ENCODE measurements at places on chromosomes 7 and 10. TPM values are rescaled to one million over a fixed set of nuclear protein-coding genes. Genes with fewer than 3 reads are reported as not detected.
A peak's percentile ranks its signal among the peaks of the same experiment; 100 is the strongest.

DNA sequence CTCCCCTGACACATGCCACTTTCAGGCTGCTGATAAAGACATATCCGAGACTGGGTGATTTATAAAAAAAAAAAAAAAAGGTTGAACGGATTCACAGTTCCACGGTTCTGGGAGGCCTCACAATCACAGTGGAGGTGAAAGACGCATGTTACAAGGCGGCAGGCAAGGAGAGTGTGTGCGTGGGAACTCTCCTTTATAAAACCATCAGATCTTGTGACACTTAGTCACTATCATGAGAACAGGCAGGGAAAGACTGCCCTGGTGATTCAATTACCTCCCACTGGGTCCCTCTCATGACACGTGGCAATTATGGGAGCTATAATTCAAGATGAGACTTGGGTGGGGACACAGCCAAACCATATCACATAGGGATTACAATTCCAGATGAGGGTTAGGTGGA lies 181.5 kb downstream of the TCERG1L start:
- DNase-seq: no peak

- DNase-seq: no peak
These were observed 244.0 kb downstream of the EBF3 start for GRCh38 chr10:129719889-129720590.

SSC4D gene
- total RNA-seq: 15.6 TPM

GRCh38 chr7:51472873-51473272 lies 156.3 kb upstream of the COBL start:
- no peak for DNase-seq

ITIH5 gene
- total RNA-seq: 0.36 TPM

- no peak for DNase-seq
These were observed 9.6 kb upstream of the CFAP70 start for GRCh38 chr10:73368238-73368637.

- DNase-seq: no peak
These were observed 101.6 kb downstream of the NKX6-2 start for GRCh38 chr10:132684164-132684891.

SPDYE2B gene
- total RNA-seq: not detected

CACNA2D1 gene
- 20.7 TPM for total RNA-seq

RET gene
- total RNA-seq: 0.28 TPM

DNA sequence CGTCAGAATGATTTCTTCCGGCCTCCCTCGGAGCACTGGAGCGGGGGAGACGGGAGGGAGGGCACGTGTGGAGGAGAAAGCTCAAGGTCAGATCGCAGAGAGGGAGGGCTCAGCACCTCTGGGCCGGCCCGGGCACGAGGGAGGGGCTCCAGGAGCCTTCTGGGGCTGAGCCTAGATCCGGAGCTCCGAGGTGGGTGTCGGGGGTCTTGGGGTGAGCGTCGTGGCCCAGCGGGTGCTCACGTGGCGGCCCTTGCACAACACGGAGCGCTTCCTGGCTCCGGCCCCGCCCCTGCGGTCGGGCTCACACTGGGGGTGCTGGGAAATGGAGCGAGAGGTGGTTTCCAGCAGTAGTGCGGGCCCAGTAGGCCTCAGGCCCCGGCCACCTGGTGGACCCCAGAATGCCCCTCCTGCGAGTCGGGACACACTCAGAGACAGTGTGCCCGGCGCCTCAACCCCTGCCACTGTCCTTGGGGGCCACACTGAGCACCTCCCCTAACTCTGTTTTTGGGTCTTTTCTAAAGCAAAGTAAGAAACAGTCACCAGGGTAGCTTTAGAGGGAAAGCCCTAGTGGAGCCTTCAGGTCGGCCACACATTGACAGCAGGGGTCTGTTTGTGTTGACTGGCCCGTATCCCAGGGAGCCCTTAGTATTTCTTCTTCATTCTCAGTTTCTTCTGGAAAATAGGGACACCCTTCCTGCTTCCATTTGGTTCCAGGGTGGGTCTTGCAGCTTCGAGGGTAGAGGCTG lies 798 bp downstream of the PPIF start:
- DNase-seq: no peak

GRCh38 chr10:98587156-98587837 lies 140.6 kb upstream of the HPS1 start:
- no peak for DNase-seq

DNA sequence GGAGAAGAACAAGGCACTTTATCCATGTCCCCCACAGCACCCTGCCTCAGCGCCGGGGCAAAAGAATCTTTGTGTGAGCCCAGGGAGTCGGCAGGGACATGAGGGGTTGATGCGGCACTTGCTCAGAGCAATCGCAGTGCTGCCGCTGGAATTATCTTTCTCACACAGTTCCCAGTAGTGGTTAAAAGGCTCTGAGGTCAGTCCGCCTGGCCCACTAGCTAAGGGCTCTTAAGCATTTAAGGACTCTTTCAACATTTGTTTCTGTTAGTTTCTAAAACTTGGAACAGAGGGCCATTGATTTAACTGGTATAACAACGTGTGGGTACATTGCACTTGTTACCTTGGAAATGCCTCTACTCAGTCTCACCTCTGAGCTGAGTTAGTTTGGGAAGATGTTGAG lies 208.0 kb upstream of the C7orf33 start:
- no peak for DNase-seq

HMX2 gene
- total RNA-seq: not detected

GRCh38 chr10:19713800-19714525 lies 102.3 kb upstream of the PLXDC2 start:
- no peak for DNase-seq

SPACDR gene
- 4.3 TPM for total RNA-seq

DNA sequence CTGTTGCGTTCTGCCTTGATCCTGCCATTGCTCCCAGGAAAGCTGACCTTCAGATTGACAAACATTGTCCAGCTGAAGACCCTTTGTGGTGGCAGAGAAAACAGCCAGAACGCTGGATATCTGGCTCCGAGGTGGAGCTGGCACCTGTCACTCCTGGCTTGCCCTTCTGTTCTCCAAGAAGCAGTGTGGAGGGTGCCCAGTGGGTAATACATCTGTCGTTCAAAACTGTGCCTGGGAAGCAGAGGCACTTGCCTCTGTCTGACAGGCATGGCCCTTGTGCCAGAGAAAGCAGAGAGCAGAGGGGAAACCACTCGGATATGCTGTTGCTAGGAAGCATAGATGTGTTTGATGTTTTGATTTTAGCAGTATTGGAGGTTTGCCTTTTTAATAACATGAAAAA lies 231.4 kb downstream of the BMPER start:
- no peak for DNase-seq

- no peak for DNase-seq
These were observed 18.3 kb upstream of the RPEL1 start for GRCh38 chr10:103227416-103227815.

- DNase-seq: no peak
These were observed 113.9 kb downstream of the CYTH3 start for GRCh38 chr7:6158424-6159096.

HMX3 gene
- total RNA-seq: not detected

ZNF239 gene
- 0.90 TPM for total RNA-seq

EGR2 gene
- total RNA-seq: 1.2 TPM

GRCh38 chr7:132402751-132403245 lies 173.5 kb downstream of the PLXNA4 start:
- DNase-seq: no peak

GRCh38 chr7:102273749-102274712 lies 12.6 kb upstream of the SH2B2 start:
- DNase-seq: no peak

DNA sequence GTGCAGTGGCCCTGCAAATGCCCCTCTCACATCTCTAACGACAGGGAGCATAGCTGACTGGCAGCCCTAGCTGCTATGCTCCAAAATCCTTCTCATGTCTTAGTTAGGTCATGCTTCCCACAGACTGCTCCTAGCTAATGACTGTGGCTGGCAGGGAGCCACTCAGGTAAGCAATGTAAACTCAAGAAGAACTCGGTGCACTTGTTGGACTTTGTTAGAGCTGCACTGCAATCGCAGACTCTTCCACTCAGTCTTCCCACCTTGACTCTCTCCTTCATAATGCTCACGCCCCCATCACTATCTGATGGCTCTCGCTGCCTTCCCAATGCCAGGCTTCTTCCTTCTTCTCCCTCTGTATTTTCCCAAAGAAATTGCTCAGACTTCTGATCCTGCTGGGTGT lies 24.0 kb downstream of the OR9A2 start:
- DNase-seq: no peak

CPA1 gene
- not detected for total RNA-seq

- DNase-seq: no peak
These were observed 157.1 kb upstream of the CHST15 start for GRCh38 chr10:124250506-124250905.

SCART1 gene
- 0.36 TPM for total RNA-seq

DNA sequence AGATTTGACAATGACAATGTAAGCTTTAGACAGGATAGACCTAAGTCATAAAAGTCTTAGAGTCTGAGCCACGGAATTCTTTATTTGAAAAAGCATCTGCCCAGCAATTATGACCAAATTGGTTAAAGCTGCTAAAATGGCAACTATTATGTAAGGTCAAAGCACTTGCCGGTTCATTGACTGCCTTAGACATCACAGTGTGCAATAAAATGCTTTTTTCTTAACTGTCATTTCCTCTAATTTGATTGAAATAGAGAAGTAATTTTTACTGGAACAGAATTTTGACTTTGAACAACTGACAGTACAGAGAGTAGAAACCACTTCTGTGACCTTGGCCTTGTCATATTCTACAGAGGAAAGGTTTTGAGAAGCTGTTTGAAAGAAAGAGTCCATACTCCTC lies 142.9 kb downstream of the THSD7A start:
- DNase-seq: no peak

GPER1 gene
- total RNA-seq: 0.72 TPM

GRCh38 chr7:132387596-132387995 lies 188.7 kb downstream of the PLXNA4 start:
- no peak for DNase-seq

- DNase-seq: no peak
These were observed 106.8 kb upstream of the FOXK1 start for GRCh38 chr7:4575254-4575653.

DNA sequence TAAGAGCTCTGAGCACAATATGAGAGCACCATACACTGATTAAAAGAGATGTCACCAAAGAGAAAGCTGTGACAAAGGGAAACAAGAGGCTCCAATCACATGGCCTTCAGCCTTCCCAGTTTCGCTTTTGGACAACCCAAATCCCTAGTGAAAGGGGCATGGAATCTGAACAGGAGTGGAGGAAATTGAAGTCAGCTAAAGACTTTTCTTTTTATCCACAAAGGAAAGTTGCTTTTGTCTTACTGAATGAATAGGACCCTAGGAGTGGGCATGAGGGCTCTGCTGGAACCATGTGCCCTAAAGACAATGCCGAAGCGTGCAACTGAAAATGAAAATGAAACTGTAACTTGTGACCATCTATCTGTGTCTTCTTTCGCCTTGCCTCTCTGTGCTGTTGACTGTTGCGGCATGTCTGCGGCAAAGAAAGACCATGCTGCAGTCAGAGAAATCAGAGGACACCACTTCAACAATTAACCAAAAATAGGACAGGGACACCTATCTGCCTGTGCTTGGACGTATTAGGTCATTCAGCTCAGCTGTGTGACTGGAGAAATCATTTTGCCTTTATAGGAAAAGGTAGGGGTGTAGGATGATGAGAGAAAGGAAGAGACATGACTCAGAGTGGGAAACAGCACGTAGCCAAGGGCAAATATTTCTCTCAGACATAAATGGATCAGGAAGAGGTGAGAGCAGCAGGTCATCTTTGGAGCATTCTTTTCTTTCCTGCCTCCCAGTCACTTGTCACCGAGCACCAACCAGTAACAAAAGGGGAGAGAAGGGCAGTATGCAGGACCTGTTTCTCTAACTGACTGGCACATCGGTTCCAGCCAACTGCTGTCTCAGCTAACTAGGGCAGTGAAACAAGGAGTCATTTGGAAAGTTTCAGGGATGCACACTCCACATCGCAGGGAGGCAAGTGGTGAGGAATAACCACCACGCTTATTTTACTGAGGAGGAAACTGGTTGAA lies 12.3 kb downstream of the CAV2 start:
- DNase-seq: no peak

TFR2 gene
- 1.0 TPM for total RNA-seq

NPY4R2 gene
- total RNA-seq: not detected

GRCh38 chr10:54985732-54986131 lies 184.7 kb upstream of the PCDH15 start:
- no peak for DNase-seq

DNA sequence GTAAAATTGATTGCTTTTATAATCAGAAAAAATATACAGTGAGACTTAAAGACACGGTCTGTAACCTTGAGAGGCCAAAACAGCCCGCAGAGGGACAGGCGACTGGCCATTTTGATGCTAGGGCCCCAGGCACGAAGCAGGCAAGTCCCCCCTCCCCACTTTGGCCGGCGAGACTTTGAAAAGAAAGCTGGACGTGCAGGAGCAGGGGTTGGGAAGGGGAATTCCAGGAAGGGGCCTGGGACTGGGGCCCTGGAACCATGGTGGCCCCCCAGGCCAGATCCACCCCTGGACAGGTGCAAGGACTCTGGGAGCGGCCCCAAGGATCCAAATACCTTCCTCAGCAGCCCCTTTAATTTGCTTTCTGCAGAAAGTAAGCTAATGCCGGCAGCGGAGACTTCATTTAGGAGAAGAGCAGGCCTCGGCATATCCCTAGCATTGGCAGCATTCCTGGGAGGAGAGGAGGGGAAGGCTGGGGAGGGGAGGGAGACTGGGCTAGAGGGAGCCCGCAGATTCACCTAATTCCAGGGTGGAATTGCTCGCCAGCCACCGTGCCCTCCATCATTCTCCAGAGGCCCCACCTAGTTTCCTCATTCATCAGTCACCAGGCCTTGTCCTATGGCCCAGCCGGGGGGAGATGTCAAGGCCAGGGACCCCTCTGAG lies 24.9 kb upstream of the TNRC18 start:
- DNase-seq: no peak

ZNF680 gene
- total RNA-seq: 17.8 TPM

- DNase-seq: no peak
These were observed 151.9 kb downstream of the PRKAG2 start for GRCh38 chr7:151724920-151725584.

GRCh38 chr7:109582211-109582610 lies 1012.5 kb downstream of the DNAJB9 start:
- DNase-seq: no peak

DNA sequence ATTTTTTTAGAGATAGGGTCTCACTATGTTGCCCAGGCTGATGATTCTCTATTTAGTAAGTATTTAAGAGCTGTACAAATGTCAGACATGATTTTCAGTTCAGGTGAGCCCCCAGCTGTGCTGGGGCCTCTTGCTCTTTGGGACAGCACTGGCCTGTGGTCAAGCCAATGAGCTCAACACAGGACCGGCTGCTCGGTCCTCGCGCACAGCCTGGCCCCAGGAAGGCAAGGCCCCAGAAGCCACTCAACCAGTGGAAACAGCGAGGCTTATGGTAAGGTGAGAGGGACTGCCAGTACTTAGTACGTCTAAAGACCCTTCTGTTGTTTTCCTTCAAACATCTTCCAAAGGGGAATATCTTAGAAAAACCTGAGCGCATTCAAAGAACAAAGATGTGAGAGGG lies 211.8 kb downstream of the SKIDA1 start:
- DNase-seq: no peak

GRCh38 chr10:103265717-103266329 lies 11.1 kb upstream of the INA start:
- peak; percentile 76 for DNase-seq

Data from endothelial cell (in vitro differentiated cells).